Head of caudate nucleus (tissue), 42 donors: ENCODE measurements at places on chromosomes 4 and X.

GRCh38 chr4:114078636-114079035 lies 99.2 kb upstream of the ARSJ start:
- DNase-seq, result no peak

GRCh38 chr4:48121180-48121579 lies 12.9 kb downstream of the TXK start:
- DNase-seq, result no peak

DNA sequence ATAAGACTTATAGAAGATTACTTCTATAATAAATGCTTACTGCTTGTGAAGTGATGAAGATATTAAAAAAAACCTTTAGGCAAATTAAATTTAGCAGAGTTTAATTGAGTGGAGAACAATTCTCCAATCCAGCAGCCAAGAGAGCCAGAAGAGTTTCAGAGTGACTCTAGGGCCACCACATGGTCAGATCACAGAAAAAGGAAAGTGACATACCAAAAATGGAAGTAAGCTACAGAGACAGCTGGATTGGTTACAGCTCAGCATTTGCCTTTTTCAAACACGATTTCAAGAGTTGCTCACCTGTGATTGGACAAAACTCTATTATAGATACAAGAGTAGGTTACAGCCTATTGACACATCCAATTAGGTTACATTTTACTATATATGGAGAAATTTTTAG lies 79.0 kb upstream of the TRAM1L1 start:
- DNase-seq, result no peak

DNA sequence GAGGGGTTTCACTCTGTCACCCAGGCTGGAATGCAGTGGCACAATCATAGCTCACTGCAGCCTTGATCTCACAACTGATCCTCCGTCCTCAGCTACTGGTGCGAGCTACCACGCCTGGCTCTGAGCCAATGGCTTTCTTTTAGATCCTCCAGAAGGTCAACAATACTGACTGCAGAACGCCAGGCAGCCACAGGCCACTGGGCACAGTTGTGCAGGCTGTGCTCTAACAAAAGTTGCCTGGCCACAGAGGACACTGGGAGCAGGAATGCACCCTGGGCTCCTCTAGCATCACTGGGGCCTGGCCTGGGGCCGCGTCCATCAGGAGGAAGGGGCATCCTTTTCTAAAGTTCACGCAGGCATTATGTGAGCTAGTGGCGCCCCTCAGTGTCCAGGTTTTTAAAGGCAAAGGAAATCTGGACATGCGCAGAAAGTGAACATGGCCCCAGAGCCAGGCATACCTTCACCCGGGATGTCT lies 14.9 kb upstream of the PORCN start:
- DNase-seq, result no peak

- DNase-seq, result peak; percentile 33
Measured at GRCh38 chr4:104616401-104616820, 121.7 kb upstream of the CXXC4 start.

DNA sequence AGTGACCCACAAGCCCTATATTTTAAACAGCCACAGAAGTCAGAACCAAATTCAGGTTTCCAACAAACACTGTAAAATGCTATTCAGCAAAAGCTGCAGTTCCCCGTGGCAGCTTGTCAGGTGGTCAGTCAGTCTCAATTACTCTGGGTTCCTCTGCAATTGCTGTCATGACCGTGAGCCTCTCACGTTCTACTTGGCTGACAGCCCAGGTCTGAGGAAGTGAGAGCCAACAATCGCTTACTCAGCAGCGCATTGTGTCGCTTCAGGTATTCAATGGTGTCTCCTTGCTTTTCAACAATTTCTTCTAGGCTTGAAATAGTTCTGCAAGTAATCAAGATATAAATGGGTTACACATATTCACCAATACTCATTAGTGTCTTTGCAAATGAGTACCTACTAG lies 25.8 kb downstream of the TRIM75 start:
- no peak for DNase-seq

DNA sequence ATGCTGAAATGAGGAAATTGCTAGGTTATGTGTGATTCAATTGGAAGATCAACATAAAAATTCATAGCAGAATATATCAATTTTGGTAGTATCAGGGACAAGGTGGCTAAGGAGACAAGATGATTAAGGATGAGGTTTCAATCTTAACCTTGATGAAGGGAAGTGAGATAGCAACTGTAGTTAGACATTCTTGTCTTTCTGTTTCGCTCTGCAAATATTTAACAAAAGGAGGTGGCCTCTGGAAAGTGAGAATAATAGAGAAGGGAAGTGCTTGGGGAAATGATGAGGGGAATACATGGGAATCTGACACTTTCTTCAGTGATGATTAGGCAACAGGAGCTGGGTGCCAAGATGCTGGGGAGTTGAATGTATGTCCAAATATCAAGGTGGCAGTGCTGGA lies 337.1 kb upstream of the PUDP start:
- DNase-seq, result no peak

DNA sequence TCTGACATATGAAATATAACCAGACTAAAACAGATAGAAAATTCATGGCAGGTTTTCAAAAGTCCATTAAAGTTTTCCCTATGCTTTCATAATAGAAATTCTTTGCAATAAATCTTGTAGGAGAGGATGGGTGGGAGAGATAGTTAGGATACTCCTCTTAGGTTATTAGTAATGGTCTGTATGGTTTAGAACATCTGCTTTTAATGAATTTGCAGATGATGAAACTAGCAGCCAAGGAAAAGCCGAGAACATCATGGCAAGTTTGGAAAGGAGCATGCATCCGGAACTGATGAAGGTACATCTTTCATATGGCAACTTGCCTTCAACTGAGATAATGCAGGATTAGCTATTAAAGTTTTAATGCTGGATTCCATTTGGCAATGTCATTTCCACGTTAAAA lies 70.7 kb downstream of the DOCK11 start:
- no peak for DNase-seq

GRCh38 chr4:154076921-154077320 lies 288.0 kb upstream of the SFRP2 start:
- no peak for DNase-seq

DNA sequence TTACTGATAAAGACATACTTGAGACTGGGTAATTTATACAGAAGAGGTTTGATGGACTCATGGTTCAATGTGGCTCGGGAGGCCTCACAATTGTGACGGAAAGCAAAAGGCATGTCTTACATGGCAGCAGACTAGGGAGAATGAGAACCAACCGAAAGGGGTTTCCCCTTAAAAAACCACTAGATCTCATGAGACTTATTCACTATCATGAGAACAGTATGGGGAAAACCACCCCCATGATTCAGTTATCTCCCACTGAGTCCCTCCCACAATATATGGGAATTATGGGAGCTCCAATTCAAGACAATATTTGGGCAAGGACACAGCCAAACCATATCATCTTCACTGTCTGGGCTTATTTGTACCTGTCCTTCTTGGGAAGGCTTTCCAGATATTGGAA lies 22.8 kb upstream of the MUC7 start:
- no peak for DNase-seq

DNA sequence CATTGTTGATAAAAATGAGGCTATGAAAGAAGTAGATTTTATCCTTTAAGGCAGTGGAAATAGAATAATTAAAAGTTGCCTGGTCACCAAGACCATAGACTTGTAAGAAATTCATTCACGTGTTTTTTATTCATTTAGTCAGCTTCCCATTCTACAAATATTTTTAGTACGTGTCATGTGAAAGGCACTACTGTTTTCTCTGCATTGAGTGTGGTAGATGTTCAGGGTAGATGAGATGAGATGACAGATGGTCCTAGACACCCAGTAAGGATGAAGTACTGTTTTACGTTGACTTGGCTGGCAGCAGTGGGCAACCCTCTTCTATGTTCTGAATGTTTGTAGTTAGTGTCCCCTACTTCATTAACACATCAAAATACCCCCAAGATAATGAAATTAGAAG lies 228.1 kb downstream of the ARHGAP24 start:
- no peak for DNase-seq

GRCh38 chr4:141637565-141637964 lies 1.2 kb downstream of the IL15 start:
- no peak for DNase-seq

- no peak for DNase-seq
Measured at GRCh38 chr4:48570646-48571220, 80.7 kb downstream of the ZAR1 start.

GRCh38 chr4:125321709-125322365 lies 7.1 kb downstream of the FAT4 start:
- no peak for DNase-seq

DNA sequence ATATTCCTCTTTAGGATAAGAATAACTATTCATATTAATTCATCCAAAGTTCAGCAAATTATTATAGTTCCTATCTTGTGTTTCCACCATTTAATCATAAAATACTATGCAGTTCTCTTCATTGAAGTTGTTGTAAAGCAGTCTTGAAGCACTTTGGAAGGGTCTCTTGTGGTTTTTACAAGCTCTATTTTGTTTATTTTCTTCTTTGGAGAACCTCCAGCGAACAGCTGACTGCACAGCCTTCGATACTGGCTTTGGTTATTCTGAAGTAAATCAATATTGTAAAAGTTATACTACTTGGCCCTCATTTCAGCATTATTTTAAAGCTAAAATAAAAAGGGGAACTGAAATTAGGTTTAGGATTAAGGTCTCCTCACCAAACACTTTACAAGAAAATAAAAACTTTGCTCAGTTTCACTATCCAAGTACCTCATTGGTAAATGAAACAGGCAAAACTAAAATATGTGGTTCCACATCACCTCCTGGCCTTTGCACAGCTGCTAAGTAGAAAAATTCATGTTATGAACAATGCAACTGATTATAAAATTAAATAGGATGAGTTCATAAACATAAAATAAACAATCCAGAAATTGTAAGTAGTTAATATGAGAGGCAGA lies 1629.2 kb upstream of the ADGRL3 start:
- DNase-seq, result no peak

- DNase-seq, result no peak
Measured at GRCh38 chr4:688854-689681, at the start of gene SLC49A3. SLC49A3 (minus strand) TSS chr4:689151; CDS start chr4:689127, 24 bp downstream.

GRCh38 chr4:86934147-86934770 lies 552 bp upstream of the AFF1 start:
- peak; percentile 22 for DNase-seq
